ENCODE measurements at places on chromosomes 11 and 22. TPM values are rescaled to one million over a fixed set of nuclear protein-coding genes. Genes with fewer than 3 reads are reported as not detected.

DNA sequence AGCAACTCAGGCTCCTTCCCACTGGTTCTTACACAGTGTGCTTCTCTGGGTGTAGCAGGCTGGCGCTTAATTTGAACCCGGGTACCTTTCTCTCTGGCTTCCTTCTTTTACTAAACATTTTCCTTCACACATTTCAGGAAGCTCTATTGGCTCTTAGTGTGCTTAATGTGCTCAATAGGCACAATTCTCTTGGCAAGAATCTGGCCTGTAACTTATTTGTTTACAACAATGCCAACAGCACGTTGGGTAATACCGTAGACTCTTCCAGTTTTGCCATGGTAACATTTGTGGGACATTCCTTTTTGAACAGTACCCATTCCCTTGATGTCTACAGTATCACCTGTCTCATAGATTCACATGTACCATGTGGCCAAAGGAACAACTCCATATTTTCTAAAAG is 47.8 kb downstream of the AAMDC start:
- no peaks in the 10 kb centered on the region for H3K36me3 ChIP-seq
- H3K27me3 ChIP-seq, result no peaks in the 10 kb centered on the region
- no peak overlapping the region for H3K4me3 ChIP-seq
- no peaks in the 10 kb centered on the region for H3K4me1 ChIP-seq

Gene PKP3
- total RNA-seq, result 8.5 TPM

Gene F2
- 0.06 TPM for total RNA-seq

Gene PRR33
- total RNA-seq, result not detected

Gene BAD
- total RNA-seq, result 19.0 TPM

Data from neural progenitor cell (in vitro differentiated cells).